ENCODE measurements at places on chromosomes 12 and 14.

- DNase-seq = peak; percentile 16
Observed at GRCh38 chr12:116172224-116172849, 105.2 kb downstream of the MED13L start.

GRCh38 chr12:89691659-89692058, 17.0 kb downstream of the ATP2B1 start:
- DNase-seq = no peak

DNA sequence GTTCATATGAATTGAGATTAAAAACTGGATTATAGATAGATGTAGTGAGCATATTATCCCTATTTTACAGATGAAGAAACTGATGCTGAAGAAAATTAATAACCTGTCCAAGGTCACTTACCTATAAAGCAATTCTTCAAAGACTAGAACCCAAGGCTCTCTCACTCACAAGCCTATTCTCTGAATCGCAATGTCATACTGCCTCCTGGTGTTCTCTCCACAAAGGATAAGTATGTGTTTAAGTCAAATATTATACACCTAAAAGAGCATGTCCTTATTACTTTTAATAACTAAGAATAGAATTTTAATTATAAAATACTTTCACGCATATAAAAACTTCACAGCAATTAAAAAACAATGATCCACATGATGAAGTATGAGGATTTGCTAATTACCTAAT, 721.3 kb upstream of the USP15 start:
- no peak for DNase-seq

DNA sequence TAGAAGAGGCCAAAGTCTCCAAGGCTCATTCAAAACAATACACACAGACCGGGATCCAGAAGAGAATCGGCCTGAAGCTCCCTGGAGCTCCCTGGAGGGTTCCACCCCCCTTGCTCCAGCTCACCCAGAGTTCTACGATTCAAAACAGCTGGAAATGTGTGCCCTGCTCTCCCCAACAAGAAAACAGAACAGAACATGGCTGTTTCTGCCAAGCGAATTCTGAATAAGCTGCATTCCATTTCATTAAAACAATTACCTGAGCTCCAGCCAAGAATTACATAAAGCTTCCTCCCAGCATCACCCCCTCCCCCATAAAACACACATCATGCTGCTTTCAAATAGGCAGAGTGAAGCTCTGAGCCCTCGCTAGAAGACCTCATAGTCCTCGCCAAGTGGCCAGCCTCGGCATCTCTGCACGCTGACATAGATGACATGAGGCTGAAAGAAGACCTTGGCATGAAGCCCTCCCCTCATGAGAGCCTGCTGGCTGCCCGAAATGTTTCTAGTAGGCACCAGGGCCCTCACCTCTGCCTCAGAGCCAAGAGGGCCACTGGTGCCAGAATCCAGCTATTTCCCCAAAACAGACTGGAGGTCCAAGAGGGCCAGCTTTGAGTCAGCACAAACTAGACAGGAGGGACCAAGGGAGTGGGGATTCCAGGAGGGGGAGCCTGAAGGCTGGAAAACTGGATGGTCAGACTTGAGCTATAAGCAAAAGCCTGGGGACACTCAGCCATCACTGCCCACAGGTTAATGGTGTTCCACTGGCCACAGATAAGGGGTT, 8.3 kb downstream of the PXN start:
- no peak for DNase-seq

GRCh38 chr12:116443821-116444589, 115.2 kb upstream of the MAP1LC3B2 start:
- no peak for DNase-seq

GRCh38 chr12:32609966-32610365, 69.1 kb upstream of the DNM1L start:
- DNase-seq = no peak

DNA sequence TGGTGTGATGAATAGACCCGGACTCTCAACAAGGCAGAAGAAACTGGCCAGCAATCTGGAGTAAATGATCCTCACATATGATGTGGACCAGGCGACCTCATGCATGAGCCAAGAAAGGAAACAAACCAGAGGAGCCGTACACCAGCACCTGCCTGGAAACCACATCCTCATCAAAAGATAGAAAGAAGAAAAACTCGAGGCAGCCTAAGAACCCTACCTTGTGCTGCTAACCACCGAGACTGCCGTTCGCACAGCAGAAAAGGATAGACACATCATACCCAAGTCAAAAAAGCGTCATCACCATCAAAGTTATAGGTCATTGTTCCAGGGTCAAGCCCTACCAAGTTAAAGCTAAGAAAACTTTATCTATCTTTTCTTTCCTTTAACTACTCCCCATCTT, 66.7 kb downstream of the RESF1 start:
- peak; percentile 7 for DNase-seq

- DNase-seq = no peak
Observed at GRCh38 chr12:2970744-2971143, 11.5 kb downstream of the TEAD4 start.

- no peak for DNase-seq
Observed at GRCh38 chr14:57559576-57559975, 65.9 kb upstream of the CCDC198 start.

GRCh38 chr14:50106178-50106577, 10.2 kb downstream of the VCPKMT start:
- DNase-seq = no peak

- DNase-seq = no peak
Observed at GRCh38 chr14:81402123-81402495, 2.0 kb upstream of the STON2 start.

GRCh38 chr12:113222730-113223531, 1.7 kb downstream of the TPCN1 start:
- no peak for DNase-seq

GRCh38 chr12:63495974-63496373, 172.3 kb downstream of the DPY19L2 start:
- no peak for DNase-seq
